Lower leg skin (tissue), 4 donors: ENCODE measurements at places on chromosomes 11 and 22.
A peak's percentile ranks its signal among the peaks of the same experiment; 100 is the strongest.

DNA sequence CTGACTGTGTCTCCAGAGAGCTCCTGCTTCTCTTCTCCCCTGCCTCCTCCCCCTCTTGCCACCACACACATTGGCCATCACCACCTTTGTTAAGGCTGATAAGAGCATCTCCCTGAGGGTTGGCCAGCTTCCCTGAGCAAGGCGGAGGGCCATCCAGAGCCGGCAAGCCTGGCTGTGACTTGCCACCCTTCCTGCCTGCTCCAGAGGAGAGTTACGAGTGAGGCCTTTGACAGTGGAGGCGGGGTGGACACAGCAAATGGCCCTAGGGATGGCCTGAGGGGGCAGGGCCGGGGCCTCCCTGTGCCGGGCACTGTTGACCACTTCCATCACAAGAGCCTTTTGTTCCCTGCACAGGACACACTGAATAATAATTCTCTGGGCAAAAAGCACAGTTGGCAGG lies 5.4 kb downstream of the FREY1 start:
- no peak for DNase-seq

DNA sequence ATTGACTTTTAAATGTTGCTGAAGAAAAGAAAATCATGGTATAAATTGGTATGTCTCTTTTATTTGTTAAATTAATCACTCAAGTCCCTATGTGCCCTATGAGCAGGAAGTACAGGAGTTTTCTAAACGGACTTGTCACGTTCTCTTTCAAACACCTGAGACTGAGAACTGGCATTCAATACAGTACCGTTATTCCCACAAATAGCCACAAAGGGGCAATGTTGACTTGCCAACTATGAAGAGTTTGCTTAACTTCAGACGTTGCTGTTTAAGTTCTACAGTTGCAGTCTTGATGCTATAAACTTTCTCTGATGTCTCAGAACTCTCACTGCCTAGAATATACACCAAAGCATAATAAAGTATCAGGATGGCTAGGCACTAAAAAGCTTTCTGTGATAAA lies 7.6 kb downstream of the OR56A1 start:
- DNase-seq = no peak

DNA sequence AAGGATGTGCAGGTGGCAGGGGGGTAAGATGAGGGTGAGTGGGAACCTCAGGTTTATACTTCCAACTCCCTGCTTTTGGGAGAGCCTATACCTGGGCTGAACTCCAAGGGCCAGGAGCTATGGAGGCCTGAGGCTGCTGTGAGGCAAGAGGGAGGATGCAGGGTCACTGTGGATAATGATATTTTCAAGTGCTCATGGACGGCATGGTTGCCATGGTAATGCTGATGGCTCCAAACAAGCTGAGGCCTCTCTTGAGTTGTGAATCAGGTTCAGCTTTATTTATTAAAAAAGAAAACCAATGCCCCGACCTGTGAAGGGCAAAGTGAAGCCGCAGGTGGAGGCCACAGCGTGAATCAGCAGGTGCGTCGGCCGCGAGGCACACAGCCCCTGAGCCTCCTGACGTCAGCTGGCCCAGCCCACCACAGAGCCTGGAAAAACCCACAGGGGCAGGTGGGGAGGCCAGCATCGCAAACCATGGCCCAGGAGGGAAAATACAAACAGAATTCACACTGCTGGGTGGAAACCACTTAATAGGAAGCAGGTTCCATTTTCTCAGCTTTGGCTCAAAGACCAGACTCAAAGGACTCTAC lies 17.4 kb upstream of the CREB3L1 start:
- DNase-seq = no peak

GRCh38 chr11:122951211-122951610 lies 30.4 kb downstream of the BSX start:
- no peak for DNase-seq

- no peak for DNase-seq
These were observed 23.1 kb downstream of the CD6 start for GRCh38 chr11:60994541-60995080.

DNA sequence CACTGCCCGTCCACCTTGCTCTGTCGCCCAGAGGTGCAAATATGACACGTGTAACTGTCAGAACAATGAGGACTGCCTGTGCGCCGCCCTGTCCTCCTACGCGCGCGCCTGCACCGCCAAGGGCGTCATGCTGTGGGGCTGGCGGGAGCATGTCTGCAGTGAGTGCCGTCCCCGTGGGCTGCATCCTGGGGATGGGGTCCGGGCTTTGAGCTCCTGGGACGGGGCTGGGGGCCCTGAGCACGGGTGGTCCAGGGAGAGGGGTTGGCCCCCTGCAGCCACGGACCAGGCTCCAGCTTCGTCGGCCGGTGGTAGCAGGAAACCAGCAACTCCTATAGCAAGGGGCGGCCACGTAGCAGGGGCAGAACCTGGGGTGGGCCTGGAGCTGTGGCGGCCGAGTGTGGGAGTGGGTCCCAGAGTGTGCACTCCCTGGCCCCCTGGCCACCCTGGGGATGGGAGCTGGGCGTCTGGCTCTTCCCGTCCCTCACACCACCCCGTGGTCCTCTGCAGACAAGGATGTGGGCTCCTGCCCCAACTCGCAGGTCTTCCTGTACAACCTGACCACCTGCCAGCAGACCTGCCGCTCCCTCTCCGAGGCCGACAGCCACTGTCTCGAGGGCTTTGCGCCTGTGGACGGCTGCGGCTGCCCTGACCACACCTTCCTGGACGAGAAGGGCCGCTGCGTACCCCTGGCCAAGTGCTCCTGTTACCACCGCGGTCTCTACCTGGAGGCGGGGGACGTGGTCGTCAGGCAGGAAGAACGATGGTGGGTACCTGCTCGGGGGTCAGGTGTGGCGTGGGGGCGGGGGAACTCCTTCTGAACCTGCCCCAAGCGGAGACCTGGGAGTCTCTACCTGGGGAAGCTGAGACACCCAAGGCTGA lies 10.1 kb downstream of the MUC2 start:
- no peak for DNase-seq

GRCh38 chr22:38228873-38229740 lies 27.3 kb downstream of the MAFF start:
- peak; percentile 79 for DNase-seq

DNA sequence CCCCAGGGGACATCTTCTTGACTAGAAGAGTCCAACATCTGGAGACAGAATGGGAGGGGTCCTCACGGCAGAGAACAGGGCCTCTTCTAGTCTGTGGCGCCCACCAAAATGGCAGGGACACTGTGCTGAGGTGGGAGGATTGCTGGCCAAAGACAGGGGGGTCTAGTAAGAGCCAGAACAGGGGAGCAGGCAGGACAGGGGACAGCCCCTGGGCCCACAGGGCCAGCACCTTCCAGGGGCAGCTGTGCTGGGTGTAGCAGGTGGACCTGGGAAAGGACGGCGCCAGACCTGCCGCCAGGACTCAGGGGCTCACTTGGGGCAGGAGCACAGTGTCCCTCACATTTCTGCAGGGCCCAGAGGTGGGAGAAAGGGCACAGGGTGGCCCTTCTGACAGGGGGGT lies 858 bp upstream of the APOBEC3A start:
- DNase-seq = no peak

GRCh38 chr11:18749681-18750319 lies 23.8 kb upstream of the IGSF22 start:
- DNase-seq = no peak

DNA sequence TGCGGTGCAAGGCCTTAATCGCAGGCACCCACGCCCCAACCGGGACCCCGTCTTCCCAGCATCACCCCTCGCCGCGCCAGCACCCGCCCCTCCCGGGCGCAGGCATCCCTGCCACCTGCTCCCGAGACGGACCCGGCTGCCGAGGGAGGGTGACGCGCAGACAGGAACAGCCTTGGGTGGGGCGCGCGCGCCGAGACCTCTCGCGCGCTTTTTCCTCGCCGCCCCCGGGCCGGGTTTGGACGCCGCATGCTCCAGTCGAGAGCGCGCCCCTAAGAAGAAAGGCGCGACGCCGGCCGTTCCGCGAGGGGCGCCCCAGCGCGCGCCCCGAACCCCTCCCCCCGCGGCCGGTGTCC lies 504 bp downstream of the CFL1 start:
- no peak for DNase-seq

DNA sequence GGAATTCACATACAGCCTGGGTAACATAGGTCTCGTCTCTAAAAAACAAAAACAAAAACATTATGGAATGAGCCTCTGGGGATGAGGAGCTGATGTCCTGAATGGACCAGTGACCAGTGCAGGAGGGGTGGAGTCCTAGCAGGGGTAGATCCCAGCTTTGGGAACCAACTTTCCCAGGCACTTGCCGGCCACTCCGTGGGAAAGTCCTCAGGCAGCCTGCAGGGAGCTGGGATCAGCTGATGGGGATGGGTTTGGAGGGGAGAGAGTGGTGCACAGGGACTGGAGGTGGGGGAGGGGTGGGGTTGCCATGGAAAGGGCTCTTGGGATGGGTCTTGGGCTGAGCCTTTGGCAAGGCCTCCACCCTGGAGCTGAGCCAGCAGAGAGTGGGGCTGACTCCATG lies 19.1 kb downstream of the MGAT3 start:
- DNase-seq = no peak

DNA sequence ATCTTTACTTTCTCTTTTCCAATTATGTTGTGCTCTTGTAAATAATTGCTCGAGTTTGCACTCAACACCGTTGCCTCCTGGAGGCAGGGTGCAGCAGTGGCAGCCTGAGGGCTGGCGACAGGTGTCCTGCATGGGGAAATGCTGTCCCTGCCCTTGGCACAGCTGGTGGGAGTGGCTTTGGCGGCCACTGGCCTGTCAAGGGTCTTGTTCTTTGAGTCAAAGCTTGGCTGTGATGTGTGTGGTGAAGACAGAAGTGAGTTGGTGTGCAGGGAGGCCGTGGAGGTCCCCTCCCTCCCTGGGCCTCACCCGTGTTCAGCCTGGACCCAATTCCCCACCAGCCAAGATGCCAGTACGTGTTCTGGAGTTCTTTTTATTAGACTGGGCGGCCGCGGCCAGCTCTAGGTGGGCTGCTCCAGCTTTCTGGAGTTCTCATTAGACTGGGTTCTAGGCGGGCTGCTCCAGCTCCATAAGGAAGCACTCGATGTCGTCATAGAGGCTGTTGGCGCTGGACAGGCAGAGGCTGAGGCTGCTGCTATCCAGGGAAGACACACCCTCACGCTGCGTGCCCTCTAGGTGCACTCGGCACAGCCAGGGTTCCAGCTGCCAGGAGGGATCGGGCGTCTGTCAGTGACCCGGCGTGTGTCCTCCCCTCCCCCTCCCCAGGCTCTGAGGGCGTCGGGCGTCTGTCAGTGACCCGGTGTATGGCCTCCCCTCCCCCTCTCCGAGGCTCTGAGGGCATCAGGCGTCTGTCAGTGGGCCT lies 3.4 kb downstream of the IRF7 start:
- DNase-seq = peak; percentile 86

DNA sequence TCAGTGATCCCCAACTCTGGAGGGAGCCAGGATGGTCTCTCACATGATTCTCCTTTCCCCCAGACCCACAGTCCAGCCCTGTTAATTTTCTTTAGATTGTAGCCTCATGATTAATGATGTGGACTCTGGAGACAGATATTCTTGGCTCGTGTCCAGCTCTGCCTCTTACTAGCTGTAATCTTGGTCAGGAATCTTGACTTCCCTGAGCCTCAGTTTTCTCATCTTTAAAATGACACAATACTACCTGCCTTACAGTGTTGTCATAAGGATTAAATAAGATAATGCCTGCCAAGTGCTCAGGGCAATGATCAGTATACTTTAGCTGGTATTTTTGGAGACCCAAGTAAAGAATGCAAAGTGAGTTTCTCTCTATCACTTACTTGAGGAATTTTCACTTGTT lies 60.0 kb downstream of the SPECC1L start:
- DNase-seq = no peak

- no peak for DNase-seq
These were observed 1698.3 kb upstream of the RAG2 start for GRCh38 chr11:38296211-38296776.

DNA sequence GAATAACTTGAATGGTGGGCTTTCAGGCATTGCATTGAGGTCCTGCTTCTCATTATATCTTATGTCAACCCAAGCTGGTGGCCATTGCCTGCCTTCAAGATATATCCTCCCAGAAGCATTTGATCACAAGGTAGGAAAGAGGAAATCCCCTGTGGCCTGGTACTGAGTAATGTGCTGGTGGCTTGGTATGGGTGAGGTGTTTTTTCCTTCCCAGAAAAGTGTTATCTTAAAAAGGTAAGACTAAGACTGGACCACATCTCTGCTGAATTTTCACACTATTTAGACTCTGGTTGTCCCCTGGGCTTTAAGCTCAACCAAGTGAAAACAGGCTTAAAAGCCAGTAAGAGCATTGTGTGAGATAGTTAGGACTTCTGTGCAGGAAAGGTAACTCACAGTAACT lies 3.7 kb downstream of the INSC start:
- DNase-seq = no peak

DNA sequence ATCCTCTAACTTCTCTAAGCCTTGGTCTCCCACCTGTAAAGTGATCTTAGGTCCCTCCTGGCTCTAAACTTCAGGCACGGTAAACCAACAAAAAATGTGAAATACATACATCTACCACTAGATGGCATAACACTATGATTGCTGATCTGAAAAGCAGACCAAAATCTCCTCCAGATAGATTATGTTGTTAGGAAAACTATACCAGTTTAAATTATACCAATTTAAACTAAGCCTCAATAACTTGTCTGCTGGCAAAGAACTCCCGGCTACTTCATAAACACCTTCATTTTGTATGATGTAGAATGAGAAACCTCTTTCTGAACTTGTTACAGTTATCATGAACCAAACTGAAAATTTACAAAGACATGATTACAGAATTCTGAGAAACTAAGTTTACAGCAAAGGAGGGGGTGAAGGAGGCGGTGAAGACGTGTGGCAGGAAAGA lies 85.9 kb downstream of the SBF2 start:
- DNase-seq = no peak

DNA sequence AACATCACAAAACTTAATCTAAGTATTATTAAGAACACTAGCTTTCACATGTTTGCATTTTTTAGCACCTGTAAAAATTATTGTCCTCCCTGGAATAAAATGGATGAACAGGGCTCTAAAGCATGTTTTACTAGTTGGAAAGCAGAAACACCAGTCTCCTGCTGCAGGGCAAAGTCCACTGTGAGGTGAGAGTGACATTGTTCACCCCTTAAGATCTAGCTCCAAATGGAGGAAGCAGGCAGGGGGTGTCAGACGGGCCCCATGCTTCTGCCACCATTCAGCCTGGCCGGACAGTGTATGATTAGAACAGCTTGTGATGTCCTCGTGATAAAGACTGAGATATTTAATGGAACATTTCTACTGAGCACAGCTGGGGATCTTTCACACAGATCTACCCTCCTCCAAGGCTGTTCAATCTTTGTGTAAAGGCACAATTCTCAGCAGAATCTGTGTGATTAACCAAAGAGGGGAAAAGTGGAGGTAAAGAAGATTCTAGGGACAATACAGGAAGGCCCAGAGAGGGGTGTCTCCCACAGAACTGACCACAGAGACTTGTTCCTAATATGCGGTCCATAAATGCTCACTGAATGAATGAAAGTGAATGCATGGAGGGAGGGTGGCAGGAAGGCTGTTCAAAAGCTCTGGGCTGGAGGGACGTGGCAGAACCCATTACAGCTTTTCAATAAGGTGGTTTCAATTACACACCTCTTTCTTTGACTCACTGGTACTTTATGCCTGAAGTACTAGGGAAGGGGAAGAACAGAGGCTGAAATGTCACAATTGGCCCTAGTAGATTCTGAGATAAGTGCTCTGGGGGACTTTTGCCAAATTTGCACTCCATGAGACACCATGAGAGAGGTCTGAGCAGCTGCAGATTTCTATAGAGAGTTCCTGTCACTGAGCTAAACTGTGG lies 239.1 kb upstream of the ARHGAP20 start:
- no peak for DNase-seq

- DNase-seq = no peak
These were observed 9.3 kb upstream of the ANKRD13D start for GRCh38 chr11:67279589-67280340.
